ENCODE measurements at places on chromosomes 2 and 18. TPM values are rescaled to one million over a fixed set of nuclear protein-coding genes. Genes with fewer than 3 reads are reported as not detected.

Gene RHOB
- 145 TPM for total RNA-seq

Gene RNU2-63P
- total RNA-seq: under 0.01 TPM

Gene ANKRD30B
- 1.2 TPM for total RNA-seq

Gene GALR1
- total RNA-seq: not detected

Gene EHD3
- total RNA-seq: 15.3 TPM

Gene DAPL1
- 5.9 TPM for total RNA-seq

Gene BCL11A
- 0.67 TPM for total RNA-seq

Gene ST8SIA5
- total RNA-seq: 0.34 TPM

Gene NEURL3
- under 0.01 TPM for total RNA-seq

Gene CHMP3
- 49.8 TPM for total RNA-seq

Gene DYNAP
- not detected for total RNA-seq

Gene HOXD4
- 1.7 TPM for total RNA-seq

Gene KCNS3
- 16.0 TPM for total RNA-seq

Gene LCT
- total RNA-seq: under 0.01 TPM

Gene EMX1
- not detected for total RNA-seq

Gene GCG
- not detected for total RNA-seq

Gene MYCN
- total RNA-seq: not detected

Data from melanocyte of skin (primary cell).